ENCODE measurements at places on chromosomes 13 and 19. TPM values are rescaled to one million over a fixed set of nuclear protein-coding genes. Genes with fewer than 3 reads are reported as not detected.

GRCh38 chr13:23984546-23984945 is 87.2 kb upstream of the C1QTNF9B start:
- no peak for DNase-seq

Gene RDH8
- not detected for total RNA-seq

GRCh38 chr19:45477713-45478453 is 10.1 kb downstream of the FOSB start:
- DNase-seq: no peak

DNA sequence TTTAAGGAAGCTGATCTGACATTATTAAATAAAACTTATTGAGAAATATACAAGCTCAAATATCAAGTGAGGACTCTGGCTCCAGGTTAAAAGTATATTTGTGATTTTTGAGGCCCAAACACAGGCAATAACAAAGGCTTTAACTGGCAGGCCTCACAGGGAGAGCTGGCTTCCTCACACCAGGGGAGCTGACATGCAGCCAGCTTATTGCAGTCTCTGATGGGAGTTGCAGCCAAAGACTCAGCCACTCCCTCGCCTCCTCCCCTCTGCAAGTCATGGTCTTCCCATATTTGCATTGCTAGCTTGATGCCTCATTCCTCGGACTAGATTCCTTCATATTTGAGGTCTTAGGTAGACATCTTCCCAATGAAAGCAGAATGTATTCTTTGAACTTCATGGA is 647.1 kb upstream of the SLITRK6 start:
- no peak for DNase-seq

- peak; percentile 15 for DNase-seq
These were observed 48.3 kb upstream of the ATP11A start for GRCh38 chr13:112641456-112642089.

DNA sequence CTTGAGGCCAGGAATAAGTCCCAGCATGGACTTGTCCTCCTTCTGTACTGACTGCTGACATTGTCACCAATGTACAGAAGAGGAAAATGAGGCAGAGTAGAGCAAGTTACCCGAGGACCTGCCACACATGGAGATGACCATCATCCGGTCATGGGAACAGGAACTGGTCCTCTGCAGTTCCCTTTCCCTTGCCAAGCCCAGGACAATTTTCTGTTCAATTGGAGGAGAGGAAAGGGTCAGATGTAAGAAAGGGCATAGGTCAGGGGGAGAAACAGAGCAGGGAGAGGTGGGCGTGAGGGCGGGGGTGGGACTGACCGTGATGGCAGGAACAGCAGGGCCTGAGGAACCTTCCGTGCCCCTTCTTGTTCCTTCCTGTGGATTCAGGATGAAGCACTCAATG is 18.6 kb downstream of the PHLDB3 start:
- no peak for DNase-seq

DNA sequence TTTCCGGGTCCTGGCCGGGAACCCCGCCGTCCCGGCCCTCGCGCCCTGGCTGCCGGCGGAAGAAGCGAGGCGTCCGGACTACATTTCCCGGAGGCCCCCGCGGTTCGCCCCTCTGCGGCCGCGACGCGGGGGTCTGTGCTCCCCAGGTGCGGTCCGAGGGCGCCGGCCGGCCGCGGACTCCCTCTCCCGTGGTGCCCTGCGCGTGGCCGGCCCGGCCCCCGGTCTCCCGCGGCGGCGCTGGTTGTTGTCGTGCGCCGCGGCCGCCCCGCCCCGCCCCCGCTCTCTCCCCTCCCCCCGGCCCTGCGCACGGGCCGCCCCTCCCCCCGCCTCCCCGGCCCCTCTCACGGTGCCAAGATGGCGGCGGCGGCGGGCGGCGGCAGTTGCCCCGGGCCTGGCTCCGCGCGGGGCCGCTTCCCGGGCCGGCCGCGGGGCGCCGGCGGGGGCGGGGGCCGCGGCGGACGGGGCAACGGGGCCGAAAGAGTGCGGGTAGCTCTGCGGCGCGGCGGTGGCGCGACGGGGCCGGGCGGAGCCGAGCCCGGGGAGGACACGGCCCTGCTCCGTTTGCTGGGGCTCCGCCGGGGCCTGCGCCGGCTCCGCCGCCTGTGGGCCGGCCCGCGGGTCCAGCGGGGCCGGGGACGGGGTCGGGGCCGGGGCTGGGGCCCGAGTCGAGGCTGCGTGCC is at the start of gene KMT2B:
KMT2B (plus strand) TSS at position 339 of the 680 bp plus-strand sequence; CDS start at position 355, 16 bp downstream.
- DNase-seq: no peak

GRCh38 chr13:83876546-83876945 is 5.7 kb downstream of the SLITRK1 start:
- no peak for DNase-seq

DNA sequence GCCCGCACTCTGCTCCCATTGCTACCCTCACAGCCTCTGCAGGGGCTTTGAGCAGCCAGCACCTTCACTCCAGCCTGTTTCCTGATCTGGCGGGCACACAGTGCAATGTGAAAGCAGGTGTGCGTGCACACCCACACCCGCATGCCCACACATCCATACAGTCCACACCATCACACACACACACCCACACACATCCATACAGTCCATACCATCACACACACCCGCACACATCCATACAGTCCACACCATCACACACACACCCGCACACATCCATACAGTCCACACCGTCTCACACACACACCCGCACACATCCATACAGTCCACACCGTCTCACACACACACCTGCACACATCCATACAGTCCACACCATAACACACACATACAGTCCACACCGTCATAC is 28.0 kb downstream of the PIAS4 start:
- no peak for DNase-seq

DNA sequence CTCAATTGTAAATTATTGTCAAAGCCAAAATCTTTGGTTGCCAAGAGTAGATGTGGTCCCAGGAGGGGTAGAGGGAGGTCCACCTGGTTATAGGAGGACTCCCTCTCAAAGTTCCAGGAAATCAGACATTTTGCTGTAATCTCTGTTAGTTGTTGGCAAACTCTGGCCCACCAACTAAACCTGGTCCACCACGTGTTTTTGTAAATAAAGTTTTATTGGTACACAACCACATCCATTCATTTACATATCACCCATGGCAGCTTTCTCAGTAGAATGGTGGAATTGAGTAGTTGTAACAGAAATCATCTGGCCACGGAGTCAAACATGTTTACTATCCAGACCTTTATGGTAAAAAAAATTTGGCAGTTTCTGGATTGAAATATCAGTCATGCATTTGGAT is 70.6 kb downstream of the ZNF557 start:
- DNase-seq: no peak

- peak; percentile 75 for DNase-seq
These were observed 1.2 kb downstream of the ZSWIM4 start for GRCh38 chr19:13796301-13797057.

Gene HS6ST3
- total RNA-seq: not detected

Gene SIPA1L3
- total RNA-seq: 66.3 TPM

All from upper lobe of right lung (tissue), 1 donor.